Activated T-helper 1 cell treated with Interleukin-2 at 50 U/mL for 16 hours (primary cell): ENCODE measurements at places on chromosomes 11 and 22.

DNA sequence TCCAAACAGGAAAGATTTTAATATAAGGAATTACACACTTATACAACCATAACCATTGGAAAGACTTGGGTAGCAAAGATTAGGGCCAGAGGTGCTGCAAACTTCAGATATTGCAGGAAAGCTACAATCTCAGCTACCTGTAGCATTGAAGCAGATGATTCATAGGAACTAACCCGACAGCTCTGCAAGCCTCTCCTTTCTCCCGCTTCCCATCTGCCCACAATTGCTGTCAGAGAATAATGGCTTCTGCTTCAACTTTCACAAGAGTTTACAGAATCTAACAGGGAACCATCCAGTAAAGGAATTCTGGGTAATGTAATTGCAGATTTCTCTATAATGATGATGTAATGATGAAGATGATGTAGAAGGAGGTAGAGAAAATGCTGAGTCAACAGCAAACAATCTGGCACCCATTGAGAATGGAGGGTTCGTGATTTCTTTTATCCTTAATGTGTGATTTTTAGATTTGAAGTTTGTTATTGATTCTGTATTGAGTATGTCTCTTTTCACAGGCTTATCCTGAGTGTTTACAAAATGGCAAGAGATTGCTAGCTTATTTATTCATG lies 70.8 kb upstream of the USP47 start:
- no peak for DNase-seq

- no peak for DNase-seq
Observed at GRCh38 chr22:37804352-37804880, 3.3 kb upstream of the GCAT start.

DNA sequence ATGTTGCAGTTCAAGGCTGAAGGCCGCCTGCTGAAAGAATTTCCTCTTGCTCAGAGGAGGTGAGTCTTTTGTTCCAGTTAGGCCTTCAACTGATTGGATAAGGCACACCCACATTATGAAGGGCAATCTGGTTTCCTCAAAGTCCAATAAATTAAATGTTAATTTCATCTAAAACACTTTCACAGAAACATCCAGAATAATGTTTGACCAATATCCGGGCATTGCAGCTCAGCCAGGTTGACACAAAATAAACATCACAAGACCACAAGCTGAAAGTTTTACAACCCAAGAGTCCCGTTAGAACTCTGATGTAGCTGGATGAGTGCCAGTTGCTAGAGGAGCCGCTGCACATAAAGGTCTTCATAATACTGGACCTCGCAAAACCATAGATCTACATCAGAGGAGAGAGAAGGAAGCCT lies 64.9 kb upstream of the EED start:
- DNase-seq: no peak

GRCh38 chr22:21022955-21023614 lies 8.1 kb downstream of the P2RX6 start:
- no peak for DNase-seq

DNA sequence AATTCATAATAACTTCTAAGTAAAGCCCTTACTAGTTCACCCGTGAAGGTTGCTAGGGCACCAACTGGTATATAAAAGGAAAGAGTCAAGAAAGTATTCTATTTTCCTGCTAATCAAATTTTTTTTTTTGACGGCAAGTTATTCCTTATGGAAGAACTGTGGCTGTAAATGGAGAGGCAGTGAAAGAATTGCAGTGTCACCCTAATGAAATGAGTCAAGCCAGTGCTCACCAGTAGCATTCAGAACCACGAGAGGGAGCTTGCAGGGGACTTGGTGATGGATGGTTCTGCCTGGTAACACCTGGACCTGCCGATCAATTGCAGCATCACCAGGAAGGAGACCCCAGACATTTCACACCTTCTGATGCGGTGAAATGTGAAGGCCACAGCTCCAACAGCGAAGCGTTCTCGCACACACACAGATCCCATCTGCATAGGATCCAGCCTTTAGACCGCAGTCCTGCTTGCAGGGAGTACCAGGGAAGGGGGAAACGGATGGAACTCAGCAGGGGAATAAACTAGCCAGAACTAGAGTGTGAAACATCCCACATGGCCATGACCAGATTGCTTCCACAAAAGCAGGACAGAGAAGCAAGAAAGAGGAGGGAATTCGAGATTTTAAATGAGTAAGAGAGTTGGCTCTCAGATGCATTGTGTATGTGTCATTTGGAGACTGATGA lies 326.2 kb downstream of the TBC1D22A start:
- DNase-seq: no peak
